Stimulated activated CD8-positive, alpha-beta memory T cell treated with anti-CD3 and anti-CD28 coated beads, Interleukin-12 subunit alpha, Interleukin-12 subunit beta, amount 100 ng/mL, for 1 hour (primary cell): ENCODE measurements at places on chromosomes 1 and 21.

DNA sequence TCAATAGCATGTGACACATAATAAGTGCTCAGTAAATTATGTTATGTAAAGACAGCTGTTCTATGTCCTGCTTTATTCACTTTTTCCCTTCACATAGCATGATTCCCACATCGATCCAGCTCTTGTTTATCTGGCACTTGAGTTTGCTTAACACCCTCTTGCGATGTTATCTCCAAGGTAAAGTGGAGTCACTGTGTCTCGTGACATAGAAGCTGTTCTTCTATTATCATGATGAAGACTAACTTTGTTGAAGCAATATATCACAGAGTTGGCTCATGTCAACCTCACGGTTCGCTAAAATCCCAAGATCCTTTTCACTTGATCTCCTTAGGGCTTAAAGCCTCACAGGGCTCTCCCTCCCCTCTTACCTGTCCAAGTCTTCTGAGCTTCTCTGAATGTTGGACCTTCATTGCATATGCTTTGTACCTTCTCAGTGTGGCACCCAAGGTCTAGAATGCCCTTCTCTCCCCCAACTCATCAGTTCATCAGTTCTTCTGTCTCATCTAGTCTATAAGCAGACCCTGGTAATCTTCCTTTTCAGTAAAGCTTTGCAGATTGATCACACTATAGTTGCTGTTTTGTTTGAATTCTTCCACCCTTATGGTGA, 38.0 kb downstream of the PLXNA2 start:
- DNase-seq = no peak

DNA sequence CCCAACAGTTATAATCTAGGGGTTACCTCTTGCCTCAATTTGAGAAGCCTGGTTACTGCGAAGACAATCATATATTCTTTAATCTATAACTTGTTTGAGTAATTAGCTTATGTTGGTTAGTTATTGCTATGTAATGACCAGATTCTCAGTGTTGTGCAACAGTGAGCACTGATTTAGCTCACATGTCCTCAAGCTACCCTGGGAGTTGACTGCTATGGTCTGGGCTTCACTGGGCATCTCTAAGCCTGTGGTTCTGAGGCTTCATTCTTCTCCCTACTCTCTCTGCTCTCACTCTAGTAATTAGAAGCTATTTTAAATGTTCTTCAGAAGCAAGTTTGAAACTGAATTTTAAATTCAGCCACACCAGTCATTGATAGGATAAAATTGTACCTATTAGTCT, 371.8 kb downstream of the PBX1 start:
- DNase-seq = no peak

DNA sequence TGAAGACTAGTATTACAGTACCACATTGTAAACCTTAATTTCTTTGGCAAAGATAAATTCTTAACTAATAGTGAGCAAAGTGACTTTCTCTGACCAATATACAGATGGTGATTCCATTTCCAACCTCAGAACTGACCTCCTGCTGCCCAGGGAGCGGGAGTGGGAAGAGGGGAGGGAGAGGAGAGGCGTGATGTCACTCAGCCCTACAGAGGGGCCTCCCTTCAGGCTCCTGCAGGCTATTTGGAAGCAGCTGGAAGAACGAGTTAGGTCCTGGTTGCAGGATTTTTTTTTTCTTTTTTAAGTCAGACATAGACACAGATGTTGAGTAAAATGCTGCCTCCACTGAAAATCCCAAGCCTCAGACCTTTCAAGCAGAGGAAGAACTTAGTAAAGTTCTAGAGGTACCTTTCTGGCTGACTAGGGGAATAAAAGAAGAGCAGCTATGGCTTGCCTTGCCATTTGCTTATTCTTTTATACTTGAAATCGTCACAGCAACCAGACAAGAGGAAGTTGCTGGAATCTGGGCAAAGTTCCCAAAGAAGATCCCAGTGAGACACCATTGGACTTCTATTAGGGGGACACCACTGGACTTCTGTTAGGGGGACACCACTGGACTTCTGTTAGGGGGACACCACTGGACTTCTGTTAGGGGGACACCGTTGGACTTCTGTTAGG, 54.5 kb downstream of the EXO1 start:
- no peak for DNase-seq

DNA sequence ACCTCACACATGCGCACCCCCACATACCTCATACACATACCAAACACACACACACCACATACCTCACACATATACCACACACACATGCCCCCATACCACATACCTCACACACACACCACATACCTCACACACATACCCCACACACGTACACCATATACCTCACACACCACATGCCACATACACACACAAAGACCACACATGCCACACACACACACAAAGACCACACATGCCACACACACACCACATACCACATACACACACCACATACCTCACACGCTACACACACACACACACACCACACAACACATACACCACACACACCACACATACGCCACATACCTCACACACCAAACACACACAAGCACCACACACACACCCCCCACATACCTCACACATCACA, 30.0 kb downstream of the HIVEP3 start:
- DNase-seq = no peak

DNA sequence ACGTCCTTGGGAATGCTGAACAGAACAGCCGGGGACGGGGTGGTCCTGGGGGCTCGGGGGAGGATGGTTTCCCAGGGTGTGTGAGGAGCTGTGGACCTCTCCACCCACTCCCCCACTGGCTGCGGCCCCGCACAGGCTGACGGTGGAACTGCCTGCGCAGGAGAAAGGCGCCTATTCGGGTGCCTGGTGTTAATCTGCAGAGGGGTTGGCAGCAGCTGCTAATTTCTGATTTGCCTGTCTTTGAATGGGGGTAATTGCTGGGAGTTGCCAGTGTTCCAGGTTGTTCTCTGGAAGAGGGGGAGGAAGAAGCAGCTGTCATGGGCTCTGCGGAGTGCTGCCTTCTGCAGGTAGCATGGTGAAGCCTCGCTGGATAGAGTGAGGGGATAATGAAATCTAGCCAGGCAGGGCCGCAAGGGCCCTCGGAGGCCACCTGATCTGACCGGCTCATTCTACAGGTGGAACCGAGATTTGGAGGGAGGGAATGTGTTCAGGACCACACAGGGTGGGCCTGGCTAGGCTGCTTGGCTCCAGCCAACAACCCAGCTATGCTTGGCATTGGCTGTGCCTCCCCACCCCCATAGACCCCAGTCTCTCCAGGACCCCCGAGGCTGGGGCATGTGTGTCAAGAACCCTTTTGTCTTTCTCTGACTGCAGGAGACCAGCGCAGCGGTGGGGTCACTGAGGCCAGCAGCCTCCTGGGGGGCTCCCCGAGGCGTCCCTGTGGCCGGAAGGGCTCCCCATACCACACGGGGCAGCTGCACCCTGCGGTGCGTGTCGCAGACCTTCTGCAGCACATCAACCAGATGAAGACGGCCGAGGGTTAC, 67.1 kb downstream of the PTPRU start:
- DNase-seq = no peak

DNA sequence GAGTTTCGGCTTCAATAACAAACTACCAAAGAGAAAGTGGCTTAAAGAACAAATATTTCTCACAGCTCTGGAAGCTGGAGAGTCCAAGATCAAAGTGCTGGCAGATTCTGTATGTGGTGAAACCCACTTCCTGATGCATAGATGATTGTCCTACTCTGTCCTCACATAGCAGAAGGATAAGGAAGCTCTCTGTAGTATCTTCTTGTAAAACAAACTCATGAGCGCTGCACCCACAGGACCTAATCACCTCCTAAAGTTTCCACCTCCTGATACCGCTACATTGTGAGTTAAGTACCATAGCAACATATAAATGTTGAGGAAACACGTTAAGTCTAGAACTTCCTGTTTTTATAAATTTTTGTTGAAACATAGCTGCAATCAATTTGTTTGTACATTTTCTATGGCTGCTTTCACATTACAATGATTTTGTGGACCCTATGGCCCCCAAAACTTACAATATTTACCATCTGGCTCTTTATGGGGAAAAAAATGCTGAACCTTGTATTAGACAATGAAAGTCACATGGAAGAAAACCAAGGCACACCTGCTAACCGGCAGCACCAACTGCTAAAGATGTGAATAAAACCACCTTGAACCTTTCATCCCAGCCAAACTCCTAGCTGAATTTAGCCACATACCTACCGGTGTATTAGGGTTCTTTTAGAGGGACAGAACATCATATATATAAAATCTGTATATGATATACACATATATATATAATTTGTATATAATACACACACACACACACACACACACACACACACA, 1423.4 kb downstream of the NCAM2 start:
- DNase-seq = no peak

DNA sequence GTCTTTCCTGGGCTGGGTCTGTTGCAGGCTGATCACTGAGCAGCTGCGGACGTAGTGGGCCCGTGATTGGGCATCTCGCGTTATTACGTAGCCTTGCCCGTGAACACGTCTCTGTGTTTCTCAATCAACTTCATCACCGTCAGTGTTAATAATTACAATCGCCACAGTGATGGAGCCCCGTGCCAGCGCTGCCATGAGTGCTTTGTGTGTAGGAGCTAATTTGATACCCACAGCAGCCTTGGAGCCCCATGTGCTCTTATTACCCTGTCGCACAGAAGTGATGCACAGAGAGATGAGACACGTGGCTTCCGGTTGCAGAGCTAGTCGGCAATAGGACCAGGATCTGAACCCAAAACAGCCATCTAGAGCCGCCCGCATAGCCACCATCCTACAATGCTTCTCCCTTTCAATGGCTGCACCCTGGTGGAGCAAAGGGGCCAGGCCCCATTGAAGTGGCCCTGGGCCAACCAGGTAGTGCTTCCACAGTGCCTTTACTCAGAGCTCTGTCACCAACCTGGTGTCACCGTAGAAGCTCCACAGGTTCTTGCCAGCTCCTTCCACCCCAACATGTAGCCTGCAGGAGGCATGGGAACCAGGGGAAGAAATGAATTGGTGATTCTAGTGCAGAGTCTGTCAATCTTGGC, 398.5 kb upstream of the VAMP3 start:
- no peak for DNase-seq

DNA sequence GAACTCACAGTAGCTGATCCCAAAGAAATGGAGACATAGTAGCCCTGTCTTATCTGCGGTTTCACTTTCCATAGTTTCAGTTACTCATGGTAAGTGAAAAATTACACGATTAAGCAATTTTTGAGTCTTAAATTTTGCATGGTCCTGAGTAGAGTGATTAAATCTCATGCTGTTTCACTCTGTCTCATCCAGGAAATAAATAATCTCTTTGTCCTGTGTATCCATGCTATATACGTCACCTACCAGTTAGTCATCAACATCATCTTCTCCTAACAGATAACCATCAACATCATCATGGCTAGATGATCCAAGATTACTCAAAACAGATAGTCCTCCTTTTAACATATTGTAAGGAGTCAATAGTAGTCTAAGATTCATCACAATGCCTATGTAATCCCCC, 1589.3 kb downstream of the BRINP3 start:
- DNase-seq = no peak

- DNase-seq = no peak
Measured at GRCh38 chr1:86466986-86467385, 1.7 kb upstream of the CLCA1 start.

DNA sequence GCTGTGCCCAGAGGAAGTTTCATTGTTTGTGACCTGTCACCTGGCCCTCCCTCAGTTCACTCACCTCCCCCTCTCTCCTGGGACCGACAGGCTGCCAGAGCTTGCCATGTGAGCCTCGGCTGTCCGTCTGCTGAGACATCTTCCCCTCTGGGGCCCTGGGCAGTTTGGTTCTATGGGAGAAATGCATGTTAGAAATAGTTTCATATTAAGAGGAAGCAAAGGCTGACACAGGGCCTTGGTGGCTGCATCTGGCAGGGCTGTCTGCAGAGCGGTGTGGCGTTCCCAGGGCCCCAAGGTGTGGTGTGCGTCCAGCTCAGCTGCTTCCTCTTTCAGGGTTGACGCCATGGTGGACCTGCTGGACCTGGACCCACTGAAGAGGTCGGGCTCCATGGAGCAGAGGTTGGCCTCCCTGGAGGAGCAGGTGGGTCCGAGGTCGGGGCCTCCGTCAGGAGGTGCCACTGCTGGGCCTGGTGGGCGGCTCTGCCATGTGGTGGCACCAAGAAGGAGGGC, 31.9 kb upstream of the LRRC3 start:
- no peak for DNase-seq

DNA sequence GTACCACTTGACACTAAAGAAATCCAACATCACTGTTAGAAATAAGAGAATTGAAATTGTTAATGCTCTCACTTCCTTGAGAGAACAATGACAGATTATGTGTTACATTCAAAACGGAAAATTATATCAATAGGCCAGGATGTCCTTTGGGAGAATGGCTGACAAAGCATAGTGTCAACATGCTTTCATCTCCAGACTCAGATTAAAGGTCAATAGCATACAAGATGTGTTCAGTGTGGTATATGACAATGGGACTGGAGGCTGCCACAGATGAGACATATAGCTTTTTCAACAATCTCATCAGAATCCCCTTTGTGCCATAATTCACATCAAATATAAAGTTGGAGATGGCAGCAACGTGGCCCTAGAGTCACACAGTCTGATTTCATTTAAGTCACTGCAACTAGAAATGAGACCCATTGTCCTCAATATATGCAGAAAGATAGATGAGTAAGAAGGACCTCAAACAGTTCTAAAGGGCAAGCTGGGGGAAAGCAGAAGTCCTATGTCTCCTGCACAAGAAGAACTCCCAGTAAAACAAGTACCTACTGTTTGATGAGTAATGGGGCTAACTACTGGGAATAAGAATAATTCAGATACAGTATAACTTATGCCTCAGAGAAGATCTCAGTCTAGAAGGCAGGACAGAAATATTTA, 327.9 kb downstream of the TTLL7 start:
- DNase-seq = no peak

- no peak for DNase-seq
Measured at GRCh38 chr1:8211251-8211882, 106.5 kb upstream of the SLC45A1 start.

DNA sequence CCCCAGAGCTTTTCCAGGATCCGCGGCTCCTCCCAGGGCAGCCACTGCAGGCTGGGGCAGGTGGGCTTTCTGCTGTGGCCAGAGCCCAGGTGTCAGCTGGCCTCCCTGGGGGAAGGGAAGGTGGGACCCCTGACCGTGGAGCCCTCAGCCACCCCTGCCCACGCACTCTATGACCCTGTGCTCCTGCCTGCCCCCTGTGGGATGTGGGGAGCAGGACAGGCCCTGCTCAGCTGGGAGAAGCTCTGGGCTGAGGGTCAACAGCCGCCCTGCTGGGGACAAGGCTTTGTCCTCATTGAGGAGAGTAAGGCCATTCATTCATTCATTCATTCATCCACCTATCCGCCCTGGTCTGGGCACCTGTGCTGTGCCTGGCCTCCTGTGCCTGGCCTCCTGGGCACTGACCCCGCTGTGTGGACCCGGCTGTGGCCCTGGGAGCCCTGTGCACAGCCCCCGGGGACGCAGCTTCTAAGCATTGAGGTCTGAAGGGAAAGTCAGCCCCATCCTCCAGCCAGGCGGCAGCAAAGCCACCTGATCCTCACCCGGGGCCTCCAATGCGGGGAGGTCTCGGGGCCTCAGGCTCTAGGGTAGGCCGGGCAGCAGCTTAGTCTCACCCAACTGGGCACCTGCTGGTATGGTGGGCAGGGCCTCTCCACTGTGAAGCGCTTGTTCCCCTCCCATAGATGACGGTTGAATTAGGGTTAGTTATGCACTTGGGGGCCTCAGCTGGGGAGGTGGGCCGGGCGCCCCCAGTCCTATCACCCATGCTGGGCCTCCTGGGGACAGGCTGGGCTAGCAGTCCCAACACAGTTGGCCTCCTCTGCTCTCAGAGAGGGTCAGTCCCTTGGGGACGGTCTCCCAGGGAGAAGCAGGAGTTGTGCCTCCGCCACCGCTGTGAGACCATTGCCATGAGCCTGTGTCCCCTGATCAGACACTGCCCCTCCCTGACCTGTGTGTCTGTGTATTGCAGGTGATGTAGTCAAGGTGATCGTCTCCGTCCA, 6.0 kb downstream of the TNFRSF14 start:
- no peak for DNase-seq
